ENCODE measurements at places on chromosomes 7 and 10. TPM values are rescaled to one million over a fixed set of nuclear protein-coding genes. Genes with fewer than 3 reads are reported as not detected.

- peak; percentile 81 for DNase-seq
Measured at GRCh38 chr7:137903382-137904169, 56.8 kb upstream of the DGKI start.

Gene STAMBPL1
- total RNA-seq = 29.2 TPM

Gene SPDYE16
- total RNA-seq = not detected

DNA sequence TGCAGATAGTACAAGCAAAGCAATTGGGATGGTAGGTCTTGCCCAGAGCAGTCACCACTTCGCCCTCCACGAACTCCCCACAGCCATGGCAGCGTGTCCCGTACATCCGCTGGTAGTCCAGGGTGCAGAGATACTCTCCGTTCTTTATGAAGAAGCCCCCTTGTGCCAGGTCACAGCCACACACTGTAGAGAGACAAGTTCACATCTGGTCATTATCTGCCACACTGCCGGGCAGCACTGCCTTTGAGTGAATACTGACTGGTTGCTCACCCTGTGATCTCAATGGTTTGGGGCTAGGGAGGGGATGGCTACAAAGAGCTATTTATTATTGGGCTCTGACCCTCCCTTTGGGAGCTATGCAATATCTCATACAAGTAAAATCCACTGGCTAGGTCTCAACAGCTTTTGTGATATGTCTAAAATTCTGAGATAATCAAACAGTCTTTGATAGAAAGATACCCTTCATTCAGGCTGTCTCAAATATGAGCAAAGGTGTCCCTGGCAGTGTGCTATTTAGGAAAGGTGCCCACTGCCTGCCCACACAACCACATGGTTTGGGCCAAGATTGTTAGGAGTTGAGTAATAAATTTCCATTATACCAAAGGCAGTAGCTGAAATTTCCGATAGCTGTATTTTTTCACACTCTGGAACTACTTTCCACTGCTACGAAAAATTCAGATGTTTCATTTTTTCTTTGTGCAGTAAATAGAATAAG is 82.5 kb downstream of the ABLIM1 start:
- DNase-seq = peak; percentile 69

DNA sequence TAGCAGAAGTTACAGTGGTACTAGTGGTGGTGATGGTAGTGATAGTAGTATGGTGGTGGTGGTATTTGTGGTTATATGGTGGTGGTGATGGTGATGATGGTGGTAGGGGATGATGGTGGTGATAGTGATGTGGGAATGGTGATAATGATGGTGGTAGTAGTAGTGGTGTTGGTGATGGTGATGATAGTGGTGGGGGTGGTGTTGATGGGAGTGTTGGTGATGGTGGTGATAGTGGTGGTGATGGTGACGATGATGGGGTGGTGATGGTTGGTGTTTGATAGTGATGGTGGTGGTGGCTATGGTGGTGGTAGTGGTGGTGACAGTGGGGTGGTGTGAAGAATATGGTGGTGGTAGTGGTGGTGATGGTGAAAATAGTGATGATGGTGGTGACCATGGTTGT is 27.9 kb upstream of the MGAM2 start:
- no peak for DNase-seq

Gene MACC1
- total RNA-seq = 0.14 TPM

Gene PNLIPRP1
- total RNA-seq = not detected

Gene MUC3A
- not detected for total RNA-seq

- peak; percentile 84 for DNase-seq
Measured at GRCh38 chr10:19847321-19847720, 31.1 kb downstream of the PLXDC2 start.

DNA sequence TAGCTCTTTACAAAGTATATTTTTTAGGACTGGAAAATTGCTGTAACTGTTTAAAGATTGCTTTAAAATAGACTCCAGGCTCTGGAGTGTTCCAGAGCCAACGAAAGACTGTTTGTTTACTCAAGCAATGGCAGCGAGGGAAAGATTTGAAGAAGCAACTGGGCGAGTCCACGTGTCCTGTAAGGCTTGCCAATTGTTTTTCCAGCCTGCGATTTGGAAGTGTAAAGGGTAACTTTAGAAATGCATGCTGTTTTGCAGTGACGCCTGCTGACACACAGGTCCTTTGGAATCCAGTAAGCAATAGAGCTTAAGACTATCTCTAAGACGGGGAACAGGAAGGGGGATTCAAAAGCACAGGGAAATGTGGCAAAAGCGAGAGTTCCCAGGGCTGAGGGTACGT is 55.8 kb downstream of the TACC2 start:
- DNase-seq = no peak
